ENCODE measurements at places on chromosomes 7 and 10. TPM values are rescaled to one million over a fixed set of nuclear protein-coding genes. Genes with fewer than 3 reads are reported as not detected.

PHKG1 gene
- total RNA-seq, result 0.32 TPM

- DNase-seq, result no peak
Observed at GRCh38 chr7:27138985-27139333, 4.5 kb downstream of the HOXA5 start.

GRCh38 chr7:134510646-134511045 is 16.7 kb upstream of the AKR1B10 start:
- no peak for DNase-seq

DNA sequence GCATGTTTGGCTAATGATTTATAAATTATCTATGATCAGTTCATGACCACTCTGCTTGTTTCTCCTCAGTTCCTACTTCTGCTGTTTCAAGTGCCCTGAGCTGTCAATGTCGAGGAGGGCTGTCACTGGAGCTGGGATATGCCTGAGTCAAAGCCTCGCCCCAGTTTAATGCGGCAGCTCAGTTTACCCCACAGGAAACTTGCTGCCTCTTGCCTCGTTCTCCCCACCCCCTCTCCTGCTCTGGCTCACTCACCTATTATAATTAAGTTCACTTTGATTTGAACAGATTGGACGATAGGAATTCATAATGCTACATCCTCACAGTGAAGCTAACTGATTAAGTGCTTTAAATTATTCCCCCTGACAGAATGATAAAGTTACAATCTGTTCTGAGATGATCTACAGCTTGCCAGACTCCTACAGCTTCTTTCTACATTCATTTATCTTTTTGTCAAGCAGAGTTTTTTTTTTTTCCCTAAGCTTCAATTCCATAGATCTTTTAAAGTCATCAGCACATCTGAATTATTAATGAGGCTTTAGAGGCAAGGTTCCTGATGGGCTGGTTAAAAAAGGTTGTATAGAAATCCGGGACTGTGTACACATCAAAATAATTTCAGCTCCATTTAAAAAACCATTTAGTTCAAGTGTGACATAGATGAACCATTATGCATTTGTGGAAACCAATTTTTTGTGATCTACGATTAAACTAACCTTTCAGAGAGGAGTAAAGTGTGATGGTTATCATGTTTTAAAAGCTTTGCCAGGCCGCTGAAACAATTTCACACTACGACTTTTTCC is 758.3 kb downstream of the KCNMA1 start:
- no peak for DNase-seq

DNA sequence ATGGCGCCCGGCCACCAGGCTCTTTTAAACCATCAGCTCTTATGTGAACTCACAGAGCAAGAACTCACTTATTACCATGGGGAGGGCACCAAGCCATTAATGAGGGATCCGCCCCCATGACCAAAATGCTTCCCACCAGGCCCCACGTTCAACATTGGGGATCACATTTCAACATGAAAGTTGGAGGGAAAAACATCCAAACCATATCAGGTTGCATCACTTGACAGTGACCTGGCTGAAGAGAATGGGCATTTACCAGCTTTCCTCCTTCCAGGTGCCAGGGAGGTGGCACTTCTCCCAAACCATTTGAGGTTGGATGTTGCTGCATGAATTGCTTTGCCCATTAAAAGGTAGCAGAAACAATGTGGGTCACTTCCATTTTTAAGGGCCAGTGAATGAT is 115.6 kb upstream of the TNS3 start:
- no peak for DNase-seq

SCART1 gene
- 2.1 TPM for total RNA-seq

SLC18A3 gene
- total RNA-seq, result not detected

- no peak for DNase-seq
Observed at GRCh38 chr7:46881507-46882127, 700.3 kb downstream of the TNS3 start.

YAE1 gene
- 21.8 TPM for total RNA-seq

DNA sequence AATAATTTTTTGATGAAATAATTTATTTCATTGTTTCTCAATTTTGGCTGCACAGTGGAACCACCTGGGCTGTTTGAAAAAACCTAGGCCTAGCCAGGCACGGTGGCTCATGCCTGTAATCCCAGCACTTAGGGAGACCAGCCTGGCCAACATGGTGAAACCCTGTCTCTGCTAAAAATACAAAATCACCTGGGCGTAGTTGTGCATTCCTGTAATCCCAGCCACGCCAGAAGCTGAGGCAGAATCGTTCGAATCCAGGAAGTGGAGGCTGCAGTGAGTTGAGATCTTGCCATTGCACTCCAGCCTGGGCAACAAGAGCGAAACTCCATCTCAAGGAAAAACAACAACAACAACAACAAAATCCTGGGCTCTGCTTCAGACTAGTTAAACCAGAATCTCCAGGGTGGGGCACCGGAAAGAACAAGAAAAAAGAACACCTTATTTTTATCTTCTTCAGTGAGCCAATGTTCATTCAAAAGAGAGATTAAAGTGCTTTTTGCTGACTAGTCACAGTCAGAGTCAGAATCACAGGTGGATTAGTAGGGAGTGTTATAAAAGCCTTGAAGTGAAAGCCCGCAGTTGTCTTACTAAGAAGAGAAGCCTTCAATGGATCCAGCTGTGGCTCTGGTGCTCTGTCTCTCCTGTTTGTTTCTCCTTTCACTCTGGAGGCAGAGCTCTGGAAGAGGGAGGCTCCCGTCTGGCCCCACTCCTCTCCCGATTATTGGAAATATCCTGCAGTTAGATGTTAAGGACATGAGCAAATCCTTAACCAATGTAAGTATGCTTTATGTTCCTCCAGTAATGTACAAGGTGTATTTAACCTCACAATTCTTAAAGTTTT is at the start of gene CYP2C18:
TSS of gene CYP2C18 (plus strand) at position 516 of the 841 bp plus-strand sequence. CDS start at position 607, 91 bp downstream.
- no peak for DNase-seq

GRCh38 chr10:29857843-29858701 is 201.3 kb downstream of the JCAD start:
- DNase-seq, result peak; percentile 80

- DNase-seq, result peak; percentile 78
Observed at GRCh38 chr10:3239066-3239919, 66.7 kb upstream of the PITRM1 start.

GJD4 gene
- total RNA-seq, result not detected

- no peak for DNase-seq
Observed at GRCh38 chr10:48771234-48771633, 86.6 kb downstream of the WDFY4 start.

GRCh38 chr7:128831994-128832879 is 2.0 kb downstream of the FLNC start:
- peak; percentile 63 for DNase-seq

PRRT4 gene
- not detected for total RNA-seq

FKBP6 gene
- not detected for total RNA-seq

Data from GM23248 (cell line).